Activated CD8-positive, alpha-beta T cell treated with anti-CD3 and anti-CD28 coated beads, Interleukin-2, amount 10 ng/mL, durations not matched to agents 7 days and 5 days (primary cell): ENCODE measurements at places on chromosomes 7 and 10. TPM values are rescaled to one million over a fixed set of nuclear protein-coding genes. Genes with fewer than 3 reads are reported as not detected.
A peak's percentile ranks its signal among the peaks of the same experiment; 100 is the strongest.

DNA sequence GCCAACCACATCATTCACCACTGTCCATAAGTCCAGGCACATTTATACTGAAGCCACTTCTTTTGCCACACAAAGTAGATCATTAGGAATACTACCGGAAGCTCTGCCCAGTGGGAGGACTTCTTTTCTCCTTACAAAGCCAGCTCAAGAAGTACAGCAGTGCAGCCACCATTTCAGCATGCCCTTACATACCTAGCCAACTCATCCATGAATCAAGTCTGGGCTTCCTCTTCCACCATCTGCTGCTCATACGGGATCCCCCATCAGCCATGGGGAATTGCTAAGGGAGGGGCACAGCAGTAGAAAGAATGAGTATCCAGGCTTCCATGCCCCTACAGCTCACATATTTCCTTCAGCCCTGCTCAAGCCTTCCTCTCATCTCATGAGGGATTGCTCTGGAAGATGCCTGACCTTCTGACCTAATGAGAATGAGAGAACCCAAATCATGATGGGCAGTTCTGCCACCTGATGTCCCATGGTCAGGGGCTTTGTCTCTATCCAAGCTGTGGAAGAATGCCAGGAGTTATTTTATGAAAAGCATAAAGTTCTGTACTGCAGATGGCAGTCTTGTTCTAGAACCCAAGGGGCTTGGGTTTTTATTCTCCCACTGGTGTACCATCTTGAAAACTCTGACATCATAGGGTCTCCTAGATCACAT lies 39.5 kb downstream of the ACSM6 start:
- DNase-seq = no peak

HNRNPH3 gene
- total RNA-seq = 122 TPM

DNA sequence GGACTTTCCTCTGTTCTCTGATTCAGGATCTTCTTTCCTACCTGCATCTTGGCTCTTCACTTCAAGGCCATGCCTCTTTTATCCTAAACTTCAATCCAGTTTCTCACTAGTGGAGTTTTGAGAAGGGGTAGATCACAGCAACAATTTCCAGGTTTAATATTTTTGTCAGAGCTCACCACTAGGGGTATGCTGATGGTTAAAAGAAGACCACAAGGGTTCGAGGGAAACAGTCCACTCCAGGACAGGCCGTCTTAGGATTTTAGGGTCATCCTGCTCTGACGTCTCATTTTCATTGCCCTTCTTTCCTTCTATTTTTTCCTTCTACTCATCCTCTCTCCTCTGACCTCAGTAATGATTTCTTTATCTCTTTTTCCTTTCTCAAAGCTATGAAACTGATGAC lies 11.3 kb downstream of the STAG3 start:
- no peak for DNase-seq

GRCh38 chr10:117619707-117620405 lies 77.3 kb downstream of the EMX2 start:
- DNase-seq = no peak

LRRC4 gene
- 0.24 TPM for total RNA-seq

DNA sequence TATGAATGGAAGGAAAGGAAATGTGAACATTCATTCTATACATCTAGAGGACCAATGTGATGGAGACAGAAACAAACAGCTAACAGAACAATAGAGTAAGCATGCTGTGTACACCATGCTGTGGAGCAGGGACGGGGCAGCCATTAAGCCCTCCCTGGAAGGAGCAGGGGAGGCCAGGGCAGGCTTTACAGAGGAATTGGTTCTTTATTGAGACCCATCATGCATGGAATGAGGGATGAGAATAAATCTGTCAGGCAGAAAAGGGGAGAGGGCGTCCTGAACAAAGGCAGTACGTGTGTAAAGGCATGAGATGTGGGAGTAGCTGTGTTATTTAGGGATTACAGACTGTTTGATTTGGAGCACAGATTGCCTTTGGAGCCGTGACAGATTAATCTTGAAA lies 35.2 kb downstream of the STK17A start:
- no peak for DNase-seq

DNA sequence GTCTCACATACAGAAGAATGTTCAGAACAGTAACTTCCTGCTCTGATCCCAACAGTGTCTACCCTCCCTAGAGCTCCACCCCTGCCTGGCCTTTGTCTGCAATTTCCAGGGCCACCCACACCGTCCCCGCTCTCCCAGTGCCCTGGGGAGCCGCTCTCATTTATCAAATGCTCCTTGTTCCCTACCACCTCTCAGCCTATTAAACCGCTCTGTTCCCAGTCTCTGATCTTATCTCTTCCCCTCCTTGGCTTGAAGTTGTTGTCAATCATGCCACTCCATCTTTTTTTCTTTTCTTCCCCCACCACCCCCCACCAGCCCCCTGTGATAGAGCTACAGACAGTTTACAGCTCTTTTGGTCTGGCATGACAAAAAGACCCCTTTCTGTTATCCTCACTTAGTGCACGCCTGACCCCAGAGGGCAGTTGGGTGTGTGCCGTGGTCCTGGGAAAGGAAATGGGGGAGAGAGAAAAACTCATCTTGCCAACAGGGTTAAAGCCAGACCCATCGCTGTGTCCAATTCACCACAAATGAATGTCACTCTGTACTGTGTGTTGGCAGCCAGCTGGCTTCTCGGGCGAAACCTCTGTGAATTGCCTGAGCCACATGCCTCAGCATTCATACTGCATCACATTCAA lies 28.8 kb upstream of the HECTD2 start:
- DNase-seq = no peak

GRCh38 chr10:117555863-117556262 lies 13.3 kb downstream of the EMX2 start:
- DNase-seq = no peak

RTKN2 gene
- 2.6 TPM for total RNA-seq

GRCh38 chr7:149524394-149524793 lies 26.8 kb upstream of the ZNF746 start:
- no peak for DNase-seq

DNA sequence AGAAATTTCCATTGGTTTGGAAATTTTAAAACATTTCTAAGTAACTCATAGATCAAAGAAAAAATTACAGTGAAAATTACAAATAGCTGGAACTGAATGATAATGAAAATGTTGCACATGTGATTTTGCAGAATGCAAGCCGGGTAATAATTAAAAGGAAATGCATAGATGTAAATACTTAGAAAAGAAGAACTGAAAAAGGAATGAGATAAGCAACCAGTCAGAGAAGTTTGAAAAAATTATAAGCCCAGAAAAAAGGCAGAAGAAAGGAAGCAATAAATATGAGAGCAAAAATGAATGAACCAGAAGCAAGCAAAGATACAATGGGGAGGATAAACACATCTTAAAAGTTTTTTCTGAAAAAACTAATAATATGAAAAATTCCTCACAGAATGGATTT lies 3.2 kb upstream of the TMEM273 start:
- no peak for DNase-seq

DNA sequence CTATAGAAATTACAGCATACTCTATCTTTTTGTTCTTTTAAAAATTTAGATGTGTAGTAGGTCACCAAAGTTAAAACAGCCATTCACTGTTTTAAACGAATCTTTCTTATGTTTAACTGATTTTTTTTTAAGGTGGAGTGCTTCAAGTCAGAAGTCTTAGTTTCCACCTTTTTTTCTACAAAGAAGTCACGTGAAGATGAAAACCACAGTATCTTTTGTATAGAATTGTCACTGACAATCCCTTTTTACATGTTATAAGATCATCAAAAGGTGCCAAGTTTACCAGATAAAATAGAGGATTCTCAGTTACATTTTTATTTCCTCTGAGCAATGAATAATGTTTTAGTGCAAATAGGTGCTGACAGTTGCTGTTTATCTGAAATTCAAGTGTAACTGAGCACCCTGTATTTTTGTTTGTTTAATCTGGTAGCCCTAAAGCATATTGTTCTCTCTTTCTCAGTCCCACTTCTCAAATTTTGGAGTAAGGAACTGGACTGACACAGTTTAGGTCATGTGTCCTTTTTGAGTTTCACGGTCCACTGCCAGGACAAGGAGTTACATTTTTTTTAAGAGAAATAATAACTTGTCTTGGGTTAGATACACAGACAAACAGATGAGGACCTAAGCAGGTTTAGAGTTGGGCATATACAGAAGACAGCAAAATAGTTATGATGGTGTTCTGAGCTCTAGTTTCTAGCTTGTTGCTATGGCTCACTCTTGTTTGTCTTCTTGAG lies 233.2 kb upstream of the MBL2 start:
- no peak for DNase-seq

ZNF117 gene
- 7.0 TPM for total RNA-seq

DNA sequence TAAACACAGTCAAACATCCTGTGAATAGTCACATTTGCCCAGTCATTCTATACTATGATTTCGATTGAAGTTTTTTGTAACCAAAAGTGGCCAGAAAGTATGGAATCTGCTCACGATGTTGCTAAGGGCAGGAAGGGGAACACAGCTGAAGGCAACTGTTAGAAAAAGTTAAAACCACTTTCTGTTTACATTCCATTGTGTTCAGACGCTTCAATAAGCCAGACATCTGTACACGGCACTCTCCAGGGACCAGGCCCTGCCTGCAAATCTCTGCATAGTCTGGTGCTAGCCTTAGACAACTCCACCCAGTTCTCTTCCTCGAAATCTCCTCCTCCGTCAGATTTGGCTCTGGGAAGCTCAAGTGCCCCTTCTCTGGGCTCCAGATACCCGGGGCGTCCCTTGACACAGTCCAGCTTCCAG lies 17.1 kb upstream of the TMEM120A start:
- no peak for DNase-seq

- DNase-seq = no peak
These were observed 106.5 kb downstream of the TCF7L2 start for GRCh38 chr10:113056441-113057021.

GRCh38 chr10:114681542-114681941 lies 23.5 kb upstream of the ABLIM1 start:
- DNase-seq = no peak

- peak; percentile 74 for DNase-seq
These were observed 100.6 kb downstream of the FAM204A start for GRCh38 chr10:118241229-118242137.

DNA sequence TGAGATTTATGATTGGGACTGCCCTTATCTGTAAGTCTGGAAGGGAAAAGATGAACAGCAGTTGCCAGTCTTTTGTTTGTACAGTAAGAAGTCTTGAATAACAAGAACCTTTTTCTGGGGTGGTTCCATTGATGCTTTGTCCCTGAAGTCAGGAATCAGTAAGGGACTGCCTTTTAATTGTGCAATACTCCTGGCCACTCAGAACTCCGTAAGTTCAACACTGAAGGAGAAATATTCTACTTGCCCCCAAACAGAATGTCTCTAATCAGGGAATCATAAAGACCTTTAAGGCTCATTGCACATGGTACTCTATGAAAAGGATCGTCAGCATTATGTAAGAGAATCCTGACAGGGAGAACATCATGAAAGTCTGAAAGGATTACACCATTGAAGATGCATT lies 361.4 kb downstream of the EXOC4 start:
- DNase-seq = no peak

- no peak for DNase-seq
These were observed 158.8 kb downstream of the NXPH1 start for GRCh38 chr7:8592167-8592566.

- DNase-seq = no peak
These were observed 130.6 kb upstream of the EFCAB10 start for GRCh38 chr7:105711726-105712402.

DNA sequence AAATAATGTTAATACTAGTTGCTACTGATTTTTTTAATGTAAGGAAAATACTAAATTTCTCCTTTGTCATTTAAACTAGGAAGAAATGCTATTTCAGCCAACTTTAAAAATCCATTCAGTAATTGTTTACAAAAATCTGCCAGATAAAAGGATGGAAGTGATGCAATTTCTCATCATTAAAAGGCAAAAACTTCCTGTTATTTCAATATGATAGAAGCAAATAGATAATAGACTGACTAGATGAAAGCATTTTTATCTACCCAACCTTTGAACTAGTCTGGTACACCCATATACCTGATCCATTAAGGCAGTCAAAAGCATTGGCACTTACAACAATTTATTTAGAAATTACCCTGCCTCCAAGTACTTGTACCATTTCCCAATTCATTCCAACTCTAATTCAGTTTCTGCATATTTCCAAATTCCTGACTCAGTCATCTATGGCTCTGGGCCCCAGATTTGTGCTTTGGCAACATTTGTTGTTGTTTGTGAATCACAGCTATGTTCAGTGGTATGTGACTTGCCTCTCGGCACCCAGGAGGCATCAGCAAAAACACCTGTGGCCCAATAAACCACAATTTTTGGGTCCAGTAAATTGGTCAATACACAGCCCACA lies 482.6 kb upstream of the SEMA3A start:
- DNase-seq = no peak

DNA sequence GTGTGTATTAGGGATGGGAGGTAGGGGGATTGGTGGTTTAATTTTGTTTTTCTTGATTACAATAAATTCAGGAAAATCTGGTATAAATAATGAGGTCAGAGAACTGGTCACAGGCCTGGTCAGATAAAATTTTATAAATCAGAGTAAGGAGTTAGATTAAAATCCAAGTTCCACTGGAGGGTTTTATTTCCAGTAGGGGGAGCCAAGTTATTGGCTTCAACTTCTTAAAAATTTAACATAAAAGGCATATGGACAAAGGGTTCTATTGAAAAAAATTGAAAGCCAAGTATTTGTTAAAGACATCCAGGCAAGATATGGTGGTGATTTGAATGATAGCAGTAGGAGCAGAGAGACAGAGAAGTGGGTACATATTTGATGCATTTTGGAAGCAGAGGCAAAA lies 763.3 kb downstream of the SORCS1 start:
- no peak for DNase-seq

DNA sequence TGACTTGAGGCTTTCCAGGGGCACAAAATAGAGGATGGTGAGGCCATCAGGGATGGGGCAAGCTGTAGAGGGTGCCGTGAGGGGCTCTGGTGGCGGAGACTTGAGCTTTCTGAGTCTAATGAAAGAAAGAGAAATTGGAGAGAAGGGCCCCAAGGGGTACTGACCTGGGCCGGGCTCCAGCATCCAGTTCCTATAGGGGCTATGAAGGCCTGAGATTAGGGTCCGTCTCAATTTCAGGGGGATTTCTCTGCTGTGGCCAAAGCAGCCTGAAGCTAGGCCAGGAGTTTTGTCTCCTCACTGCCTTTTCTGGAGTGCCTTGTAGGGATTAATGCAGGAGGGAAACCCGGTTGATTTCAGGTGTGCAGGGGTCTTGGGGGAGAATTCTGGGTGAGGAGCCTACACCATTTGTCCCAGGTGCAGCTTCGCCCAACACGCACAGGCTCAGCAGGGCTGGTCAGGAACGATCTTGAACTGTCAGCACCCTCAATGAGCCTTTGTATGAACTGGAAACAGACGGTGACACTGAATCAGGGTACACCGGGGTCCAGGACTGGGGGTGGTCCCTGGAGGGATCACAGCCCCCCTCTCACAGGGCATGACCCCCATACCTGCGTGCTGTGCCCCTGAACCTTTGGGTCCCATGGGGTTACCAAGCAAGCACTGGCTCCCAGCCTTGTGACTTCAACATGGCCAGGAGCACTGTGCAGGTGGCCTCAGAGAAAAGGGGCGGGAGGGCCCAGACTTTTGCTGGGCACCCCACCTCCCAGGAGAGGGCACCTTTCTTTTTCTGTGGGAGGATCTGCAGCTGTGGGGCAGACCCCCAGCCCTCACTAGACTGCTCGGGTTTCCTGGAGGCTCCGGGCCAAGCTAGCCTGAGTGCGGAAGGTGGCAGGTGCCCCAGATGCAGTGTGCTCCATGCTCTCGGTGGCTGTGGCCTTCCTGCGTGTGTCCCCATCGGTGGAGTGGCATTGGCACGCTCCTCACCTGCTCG lies 122.9 kb upstream of the RET start:
- peak; percentile 10 for DNase-seq

CYTH3 gene
- 1.9 TPM for total RNA-seq

- no peak for DNase-seq
These were observed 23.7 kb downstream of the SHH start for GRCh38 chr7:155788616-155789000.
